ENCODE measurements at places on chromosomes 12 and 14.

GRCh38 chr14:103846543-103847450, 578 bp downstream of the PPP1R13B start:
- no peak for DNase-seq

GRCh38 chr14:67395876-67396189, 16.1 kb downstream of the PLEK2 start:
- DNase-seq = no peak

- DNase-seq = no peak
Measured at GRCh38 chr12:57358646-57359045, 72.2 kb downstream of the R3HDM2 start.

DNA sequence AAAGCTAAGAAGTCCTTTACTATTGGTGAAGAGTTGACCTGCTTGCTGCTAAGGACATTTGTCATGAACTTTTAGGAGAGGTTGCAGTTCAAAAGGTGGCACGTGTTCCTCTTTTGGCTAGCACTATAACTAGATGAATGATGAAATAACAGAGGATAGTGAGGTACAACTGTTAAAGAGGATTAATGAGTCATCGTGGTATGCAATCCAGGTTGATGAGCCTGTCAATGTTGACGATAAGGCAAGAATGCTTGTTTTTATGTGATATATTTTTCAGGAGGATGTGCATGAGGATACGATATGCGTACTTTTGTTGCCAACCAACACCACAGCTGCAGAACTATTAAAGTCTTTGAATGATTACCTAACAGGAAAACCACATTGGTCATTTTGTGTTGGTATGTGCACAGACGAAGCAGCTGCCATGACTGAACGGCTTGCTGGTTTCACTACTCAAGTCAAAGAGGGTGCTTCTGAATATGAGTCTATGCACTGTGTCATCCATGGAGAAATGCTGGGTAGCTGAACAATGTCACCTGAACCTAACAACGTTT, 10.6 kb downstream of the CEP128 start:
- peak; percentile 68 for DNase-seq

DNA sequence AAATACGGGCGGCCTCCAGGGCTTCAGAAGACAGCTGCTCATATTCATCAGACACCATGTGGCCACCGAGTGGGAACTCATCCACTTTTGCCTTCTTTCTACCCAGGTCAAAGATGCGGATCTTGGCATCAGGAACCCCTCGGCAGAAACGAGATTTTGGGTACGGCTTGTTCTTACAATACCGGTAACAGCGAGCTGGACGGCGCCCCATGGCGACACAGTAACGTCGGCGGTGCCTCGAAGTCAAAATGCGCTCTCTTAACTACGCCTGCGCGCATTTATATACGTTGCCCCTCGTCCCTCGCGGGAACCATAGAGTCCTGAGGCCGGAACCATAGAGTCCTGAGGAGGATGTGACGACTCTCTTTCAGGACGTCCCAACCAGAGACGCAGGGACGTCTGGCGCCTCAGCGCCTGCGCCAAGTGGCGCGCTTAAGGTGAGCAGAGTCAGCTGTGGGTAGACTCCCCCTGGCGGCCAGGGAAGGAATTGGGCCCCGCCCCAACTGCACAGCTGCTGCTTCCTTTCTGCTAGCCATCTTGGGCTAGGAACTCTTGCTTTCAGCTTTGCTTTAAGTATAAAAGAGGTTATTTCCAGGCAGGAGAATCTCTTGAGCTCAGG, at the start of gene RPL10L:
Gene RPL10L (minus strand): TSS at position 256 of the 619 bp plus-strand sequence. CDS start 45 bp downstream, at position 211.
- DNase-seq = no peak

DNA sequence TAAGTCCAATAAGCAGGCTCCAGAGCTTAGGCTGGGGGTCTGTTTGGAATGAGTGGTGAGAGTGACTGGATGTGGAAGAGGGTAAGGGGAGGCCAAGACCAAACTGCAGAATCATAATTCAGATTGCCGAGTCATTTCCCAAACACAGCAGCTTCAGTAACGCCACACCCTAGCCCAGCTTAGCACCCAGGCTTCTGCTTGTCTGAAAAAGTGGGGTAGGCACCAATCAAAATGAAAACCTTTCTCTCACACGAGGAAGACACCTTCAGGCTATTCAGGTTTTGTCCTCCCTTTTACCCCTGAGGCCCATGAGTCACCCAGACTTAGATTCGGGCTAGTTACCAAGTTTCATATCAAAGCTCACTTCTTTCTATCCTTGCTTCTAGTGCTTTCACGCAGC, 306.1 kb downstream of the DAD1 start:
- DNase-seq = no peak

DNA sequence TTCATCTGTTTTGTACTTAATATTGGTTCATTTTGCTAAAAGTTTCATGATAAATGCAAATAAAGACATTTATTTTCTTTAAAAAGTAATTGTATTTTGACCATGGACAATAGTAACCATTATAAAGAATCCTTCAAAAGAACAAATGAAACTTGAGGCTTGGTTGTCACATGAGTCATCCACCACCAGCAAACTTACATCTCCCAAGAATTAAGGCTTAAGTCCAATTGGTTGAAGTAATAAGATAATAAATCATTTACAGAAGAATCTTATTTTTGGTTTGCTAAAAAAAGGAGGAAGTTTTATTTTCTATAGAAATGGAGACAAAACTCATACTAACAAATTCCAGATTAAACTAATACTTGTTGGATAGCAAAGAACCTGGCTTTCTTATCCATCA, 84.8 kb upstream of the KITLG start:
- peak; percentile 52 for DNase-seq

DNA sequence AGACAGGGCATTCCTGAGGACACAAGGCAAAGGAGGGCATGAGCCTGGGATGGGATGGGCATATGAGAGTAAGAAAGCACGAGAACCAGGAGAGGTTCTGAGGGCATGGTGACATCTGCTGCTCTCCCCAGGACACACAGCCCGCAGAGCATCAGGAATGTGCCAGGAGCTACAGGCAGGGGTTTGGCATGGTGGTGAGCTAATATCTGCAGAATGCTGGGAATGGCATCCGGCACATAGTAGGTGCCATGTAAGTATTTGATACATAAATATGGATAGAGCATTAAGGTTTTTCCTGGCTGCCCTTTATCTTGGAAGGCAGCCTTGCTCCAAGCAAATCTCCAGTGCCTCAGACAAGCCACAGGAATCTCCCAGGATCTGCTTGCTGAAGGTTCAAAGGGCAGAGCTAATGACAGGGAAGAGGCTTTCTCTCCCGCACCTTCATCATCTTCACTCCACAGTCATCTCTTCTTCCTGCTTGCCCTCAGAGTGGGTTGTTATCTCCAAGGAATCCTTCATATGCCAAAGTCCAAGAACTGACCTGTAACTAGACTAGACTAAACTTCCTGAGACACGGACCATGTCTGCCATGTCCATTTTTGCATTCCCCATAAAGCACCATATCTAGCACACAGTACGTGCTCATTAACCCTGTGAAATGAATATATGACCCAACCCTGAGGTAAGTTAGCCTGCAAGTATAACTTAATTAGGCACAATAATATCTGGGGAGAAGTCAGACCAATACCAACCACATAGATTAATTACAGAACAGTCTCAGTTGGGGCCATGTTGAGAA, 62.0 kb upstream of the SCN8A start:
- no peak for DNase-seq
